ENCODE measurements at places on chromosomes 1 and 21.

DNA sequence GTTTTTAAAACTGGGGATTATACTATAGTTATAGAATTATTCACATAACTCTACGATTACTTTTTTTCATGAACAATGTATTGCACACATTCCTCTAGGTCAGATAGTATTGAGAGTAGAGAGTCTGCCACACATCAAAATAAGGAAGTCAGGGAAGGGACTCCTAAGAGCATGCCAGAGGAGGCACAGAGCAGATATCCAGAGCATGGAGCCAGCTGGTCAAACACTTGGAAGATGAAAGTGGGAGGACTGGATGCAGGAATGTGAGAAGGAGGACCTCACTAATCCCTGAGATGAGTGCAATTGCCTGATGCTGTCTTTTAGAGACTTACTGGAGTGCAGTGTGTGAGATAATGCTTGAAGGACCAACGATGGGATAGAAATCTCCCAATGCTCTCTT lies 9.6 kb upstream of the RFX5 start:
- no peak for DNase-seq

GRCh38 chr1:40161888-40162397 lies 756 bp downstream of the RLF start:
- no peak for DNase-seq

DNA sequence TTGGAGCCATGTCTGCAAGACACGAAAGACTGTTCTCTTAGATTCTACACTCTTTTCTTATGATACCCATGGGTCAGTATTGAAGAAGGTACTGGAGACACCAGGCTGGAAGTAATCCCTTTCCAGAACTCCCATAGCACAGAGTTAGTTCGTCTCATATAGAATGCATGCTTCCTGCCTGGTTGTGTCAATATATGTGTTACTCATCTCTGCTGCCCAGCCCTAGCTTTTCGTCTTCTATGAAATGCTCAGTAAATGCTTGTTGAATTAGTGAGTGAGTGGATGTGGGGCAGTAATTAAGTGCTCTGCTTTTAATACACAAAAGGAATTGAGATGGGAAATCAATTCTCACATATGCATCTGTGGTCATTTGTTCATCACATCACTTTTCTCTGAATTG lies 32.1 kb downstream of the ADCY10 start:
- no peak for DNase-seq

- DNase-seq: no peak
These were observed 106.9 kb upstream of the LYPLAL1 start for GRCh38 chr1:219066631-219067349.

DNA sequence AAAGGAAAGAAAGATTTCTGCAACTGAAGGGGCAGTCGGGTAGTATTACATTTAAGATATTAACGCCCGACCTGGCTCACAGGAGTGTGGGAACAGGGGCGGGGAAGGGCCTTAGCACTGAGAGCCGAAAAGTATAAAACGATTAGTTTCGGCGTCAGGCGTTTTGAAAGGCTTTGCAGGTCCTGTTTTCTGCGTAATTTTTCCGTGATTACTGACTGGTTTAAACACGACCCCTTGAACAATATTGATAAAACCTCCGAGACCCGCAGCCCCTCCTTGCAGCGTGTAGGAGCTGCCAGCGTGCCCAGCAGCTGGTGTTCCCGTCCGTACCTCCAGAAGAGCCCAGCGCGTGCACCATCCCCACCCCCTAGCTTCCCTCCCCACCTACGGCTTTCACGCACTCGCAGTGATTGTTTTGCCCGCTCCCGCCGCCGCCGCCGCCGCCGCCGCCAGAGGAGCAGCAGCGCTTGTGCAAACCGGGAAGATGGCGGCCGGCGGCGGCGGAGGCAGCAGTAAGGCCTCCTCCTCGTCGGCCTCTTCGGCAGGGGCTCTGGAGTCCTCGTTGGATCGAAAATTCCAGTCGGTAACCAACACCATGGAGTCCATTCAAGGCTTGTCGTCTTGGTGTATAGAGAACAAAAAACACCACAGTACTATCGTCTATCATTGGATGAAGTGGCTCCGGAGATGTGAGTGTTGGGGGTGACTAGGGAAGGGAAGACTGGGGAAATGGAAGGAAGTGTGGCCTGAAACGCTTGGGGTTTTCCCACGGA lies 470 bp downstream of the RPRD2 start:
- peak; percentile 93 for DNase-seq

- DNase-seq: no peak
These were observed 136.3 kb downstream of the PEX14 start for GRCh38 chr1:10610901-10611600.

DNA sequence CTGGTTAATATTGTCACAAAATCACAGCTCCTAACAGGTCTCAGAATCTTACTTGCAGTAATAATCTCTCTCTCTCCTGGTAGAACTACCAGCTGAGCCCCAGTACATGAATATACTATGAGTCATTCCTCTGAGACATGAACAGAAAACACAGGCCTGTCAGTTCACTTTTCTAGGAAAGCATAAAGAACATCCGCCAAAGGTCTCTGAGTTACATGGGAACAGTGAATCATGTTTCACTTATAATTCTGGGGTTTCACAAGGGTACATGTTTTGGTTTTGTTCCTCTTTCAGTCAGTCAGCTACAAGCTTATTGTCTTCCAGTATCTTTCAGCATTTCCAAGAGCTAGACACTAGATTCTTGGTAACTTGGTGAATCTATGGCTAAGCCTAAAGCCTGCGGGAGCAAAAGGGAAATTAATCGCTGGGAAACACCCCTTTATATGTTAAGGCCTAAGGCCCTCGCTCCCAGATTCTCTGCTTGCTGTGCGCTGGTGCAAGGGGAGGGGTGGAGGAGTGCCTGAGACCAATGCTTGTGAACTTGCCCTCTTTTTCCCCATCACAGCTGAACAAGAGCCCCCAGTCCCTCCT lies 31.7 kb downstream of the IFNGR2 start:
- DNase-seq: peak; percentile 81

GRCh38 chr1:20250340-20250989 lies 40.2 kb upstream of the VWA5B1 start:
- no peak for DNase-seq

GRCh38 chr1:87796471-87796901 lies 467.8 kb downstream of the LMO4 start:
- DNase-seq: no peak

- no peak for DNase-seq
These were observed 131.6 kb downstream of the RRAGC start for GRCh38 chr1:38727684-38728584.

GRCh38 chr1:51192213-51192843 lies 43.7 kb upstream of the RNF11 start:
- peak; percentile 86 for DNase-seq

DNA sequence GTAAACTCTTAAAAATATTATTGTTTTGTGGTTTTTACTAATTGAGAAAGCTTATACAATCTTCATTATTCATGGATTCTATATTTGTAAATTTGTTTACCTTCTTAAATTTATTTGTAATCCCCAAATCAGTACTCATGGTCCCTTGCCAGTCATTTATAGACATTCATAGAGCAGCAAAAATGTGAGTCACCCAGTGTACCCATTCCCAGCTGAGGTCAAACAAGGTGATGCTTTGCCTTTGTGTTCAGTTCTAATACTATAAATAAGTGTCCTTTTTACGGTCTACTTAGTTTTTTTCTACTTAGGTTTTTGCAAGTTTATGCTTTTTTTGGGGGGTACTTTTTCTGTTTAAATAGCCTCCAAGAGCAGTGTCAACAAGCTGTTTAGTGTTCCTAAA lies 36.1 kb downstream of the SORT1 start:
- no peak for DNase-seq

GRCh38 chr1:233395863-233396646 lies 68.5 kb downstream of the MAP3K21 start:
- no peak for DNase-seq

- peak; percentile 64 for DNase-seq
These were observed 519 bp downstream of the FNBP1L start for GRCh38 chr1:93448292-93448982.

- DNase-seq: no peak
These were observed 175.5 kb downstream of the ASTN1 start for GRCh38 chr1:176989023-176989422.

- no peak for DNase-seq
These were observed 168.4 kb downstream of the ZZZ3 start for GRCh38 chr1:77513839-77514763.

DNA sequence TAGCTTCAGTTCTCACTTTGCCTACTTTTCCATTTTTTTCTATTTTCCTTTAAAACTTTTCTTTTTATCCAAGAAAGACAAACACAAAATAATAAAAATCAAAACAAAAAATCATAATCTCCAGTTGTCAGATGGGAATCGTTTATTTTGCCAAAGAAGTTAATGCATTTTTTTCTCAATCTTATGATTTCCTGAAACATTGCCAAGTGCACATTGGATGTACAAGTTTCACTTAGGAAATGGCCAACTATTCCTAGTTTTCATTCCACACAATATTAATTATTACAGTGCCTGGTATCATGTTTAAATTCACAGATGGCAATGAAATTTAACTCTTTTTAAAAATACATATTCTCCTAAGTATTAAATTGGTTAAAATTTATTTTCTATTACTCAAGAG lies 1050.5 kb downstream of the TTLL7 start:
- DNase-seq: no peak

GRCh38 chr1:240170266-240170665 lies 78.6 kb downstream of the FMN2 start:
- DNase-seq: no peak

DNA sequence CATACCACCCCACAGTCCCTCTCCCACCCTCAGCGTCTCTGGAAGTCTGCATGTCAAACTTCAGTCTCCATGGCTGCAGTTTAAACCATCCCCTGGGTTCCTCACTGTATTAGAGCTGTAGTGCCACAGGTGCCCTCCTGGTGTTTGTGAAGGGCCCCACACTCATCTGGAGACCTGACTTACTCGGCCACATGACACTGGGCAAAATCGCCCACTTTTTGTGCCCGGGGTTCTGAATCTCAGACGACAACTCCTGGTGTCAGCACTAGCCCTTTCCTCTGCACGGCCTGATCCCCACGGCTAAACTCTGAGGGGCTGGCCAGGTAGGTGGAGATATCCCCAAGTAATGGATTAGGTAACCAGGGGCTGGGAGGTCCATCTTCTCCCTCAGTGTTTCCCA lies 6.5 kb downstream of the INKA2 start:
- DNase-seq: no peak

DNA sequence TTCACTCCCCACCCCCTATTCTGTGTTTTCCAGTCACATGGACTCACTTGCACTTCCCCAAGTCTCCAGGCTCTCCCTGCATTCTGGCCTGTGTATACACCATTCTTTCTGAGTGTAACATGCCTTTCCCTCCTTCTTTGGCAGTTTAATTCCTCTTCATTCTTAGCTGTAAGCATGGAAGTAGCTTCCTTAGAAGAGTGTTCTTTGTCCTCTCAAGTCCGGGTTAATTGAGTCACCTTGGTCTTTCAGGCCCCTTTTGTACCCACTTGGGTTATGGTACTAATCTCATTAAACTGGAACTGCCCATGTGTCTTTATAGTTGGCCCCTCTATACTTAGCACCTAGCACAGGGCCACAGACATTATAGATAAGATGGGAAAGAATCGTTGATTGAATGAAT lies 525.3 kb upstream of the ADGRL4 start:
- DNase-seq: no peak

DNA sequence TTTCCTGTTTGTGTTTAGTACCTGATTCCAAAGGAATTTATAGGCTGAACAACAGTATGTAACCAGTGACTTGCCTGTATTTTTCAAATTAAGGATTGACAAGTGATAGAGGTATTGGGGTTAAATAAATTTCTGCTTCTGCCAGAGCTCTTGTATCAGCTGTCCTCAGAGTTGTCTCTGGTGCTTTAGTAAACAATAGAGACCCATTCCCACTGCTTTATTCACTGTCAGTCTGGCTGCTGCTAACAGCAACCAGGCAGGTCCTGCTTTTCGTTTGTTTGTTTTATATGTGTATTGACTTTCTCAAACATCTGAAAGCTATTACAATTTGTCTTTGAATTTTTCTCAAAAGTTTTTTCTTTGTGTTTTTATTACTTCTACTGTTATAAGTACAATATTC lies 76.1 kb downstream of the OLFM3 start:
- no peak for DNase-seq

DNA sequence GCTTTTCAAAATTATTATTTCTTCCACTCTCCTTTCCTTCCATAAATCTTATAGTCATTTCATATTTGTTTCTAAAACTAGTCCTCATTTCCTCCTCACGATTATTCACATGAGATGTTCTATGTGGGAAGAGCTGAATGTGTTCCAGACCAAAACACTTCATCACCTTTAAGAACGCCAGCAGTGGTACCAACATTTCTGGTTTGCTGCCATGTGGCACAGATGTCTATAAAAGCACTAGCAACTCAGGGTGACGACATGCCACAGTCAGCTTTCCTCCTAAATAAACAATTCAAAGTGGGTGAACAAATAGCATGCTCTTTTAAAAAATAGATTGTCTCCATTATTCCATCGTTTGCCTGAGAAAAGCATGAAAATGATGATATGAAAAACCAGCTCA lies 1217.8 kb upstream of the ADGRL2 start:
- DNase-seq: no peak

GRCh38 chr1:175787881-175788280 lies 44.5 kb upstream of the TNR start:
- DNase-seq: no peak

DNA sequence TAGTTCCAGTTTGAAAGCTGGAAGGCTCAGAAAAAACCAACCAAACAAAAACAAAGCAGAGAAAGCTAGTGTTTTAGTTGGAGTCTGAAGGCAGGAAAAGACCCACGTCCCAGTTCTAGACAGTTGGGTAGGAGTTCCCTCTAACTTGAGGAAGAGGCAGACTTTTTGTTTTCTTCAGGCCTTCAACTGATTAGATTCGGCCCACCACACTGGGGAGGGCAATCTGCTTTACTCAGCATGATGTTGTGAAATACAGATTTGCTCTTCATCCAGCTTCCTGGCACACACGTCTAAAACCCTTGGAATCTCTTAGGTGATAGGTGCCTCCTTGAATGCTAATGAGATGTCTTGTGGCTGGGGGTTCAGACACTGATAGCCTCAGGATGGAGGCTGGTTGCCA lies 49.1 kb upstream of the CSF3R start:
- no peak for DNase-seq

DNA sequence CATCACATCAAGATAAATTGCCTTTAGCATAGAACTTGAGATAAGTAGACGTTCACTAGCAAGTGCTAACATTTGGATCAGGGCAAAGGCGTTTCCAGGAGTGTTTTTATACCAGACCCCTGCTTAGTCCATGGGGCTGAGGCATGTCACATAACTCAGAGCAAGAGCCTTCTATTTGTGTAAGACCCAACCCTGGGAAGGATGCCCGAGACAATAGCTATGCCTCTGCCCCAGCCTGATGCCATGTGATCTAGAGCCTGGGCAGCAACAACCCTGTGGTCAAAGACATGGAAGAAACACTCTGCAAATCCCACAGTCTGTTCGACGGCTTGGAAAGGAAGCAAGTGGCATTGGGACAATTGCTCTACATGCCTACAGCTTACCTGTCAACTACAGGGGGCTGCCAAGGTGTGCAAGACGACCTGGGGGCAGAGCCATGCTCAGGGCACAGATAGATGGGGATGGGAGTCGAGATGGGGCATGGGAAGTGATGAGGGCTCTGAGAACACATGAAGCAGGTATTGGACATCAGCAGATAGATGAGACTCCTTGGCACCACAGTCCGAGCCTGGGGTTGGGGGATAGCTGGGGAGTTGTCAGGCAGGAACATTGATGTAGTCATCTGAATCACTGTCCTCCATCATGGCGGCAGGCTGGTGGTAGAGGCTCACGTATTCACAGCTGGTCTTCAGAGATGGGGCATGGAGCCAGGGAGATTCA lies 7.3 kb downstream of the IL24 start:
- no peak for DNase-seq
